ENCODE measurements at places on chromosomes 7 and 10. TPM values are rescaled to one million over a fixed set of nuclear protein-coding genes. Genes with fewer than 3 reads are reported as not detected.

CYP2E1 gene
- not detected for total RNA-seq

IQUB gene
- 1.1 TPM for total RNA-seq

C7orf57 gene
- total RNA-seq = 0.62 TPM

ZNF488 gene
- 0.79 TPM for total RNA-seq

KCNH2 gene
- total RNA-seq = 0.30 TPM

PRPS1L1 gene
- total RNA-seq = not detected

PRSS37 gene
- not detected for total RNA-seq

MUC12 gene
- 4.5 TPM for total RNA-seq

CTAGE4 gene
- total RNA-seq = 2.7 TPM

SLC26A3 gene
- not detected for total RNA-seq

TTYH3 gene
- 38.9 TPM for total RNA-seq

PLCE1 gene
- total RNA-seq = 2.3 TPM

SMKR1 gene
- total RNA-seq = 0.37 TPM

CNPY1 gene
- total RNA-seq = not detected

Data from M059J (cell line).